ENCODE measurements at places on chromosomes 1 and 21.

GRCh38 chr1:113109908-113110554 lies 37.0 kb downstream of the LRIG2 start:
- no peak for DNase-seq

GRCh38 chr1:163036671-163037070 lies 32.5 kb upstream of the RGS4 start:
- DNase-seq: no peak

- no peak for DNase-seq
Measured at GRCh38 chr1:23568608-23569383, 9.5 kb upstream of the ID3 start.

GRCh38 chr1:47720111-47720510 lies 277.1 kb downstream of the TRABD2B start:
- no peak for DNase-seq

DNA sequence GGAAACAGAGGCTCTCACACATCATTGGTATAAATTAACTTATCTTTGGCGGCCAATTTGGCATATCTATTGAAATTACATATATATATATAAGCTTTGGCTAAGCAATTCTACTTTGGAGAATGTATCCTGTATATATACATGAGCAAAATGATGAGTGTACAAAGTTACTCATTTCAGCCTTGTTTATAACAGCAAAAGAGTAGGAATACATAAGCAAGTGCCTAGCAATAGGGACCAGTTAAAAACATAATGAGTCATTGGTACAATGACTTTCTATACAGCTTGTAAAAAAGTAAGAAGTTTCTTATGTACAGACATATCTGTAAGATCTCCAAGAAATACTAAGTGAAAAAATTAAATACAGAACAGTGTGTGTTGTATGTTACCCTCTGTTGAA lies 190.8 kb downstream of the LTN1 start:
- DNase-seq: no peak

DNA sequence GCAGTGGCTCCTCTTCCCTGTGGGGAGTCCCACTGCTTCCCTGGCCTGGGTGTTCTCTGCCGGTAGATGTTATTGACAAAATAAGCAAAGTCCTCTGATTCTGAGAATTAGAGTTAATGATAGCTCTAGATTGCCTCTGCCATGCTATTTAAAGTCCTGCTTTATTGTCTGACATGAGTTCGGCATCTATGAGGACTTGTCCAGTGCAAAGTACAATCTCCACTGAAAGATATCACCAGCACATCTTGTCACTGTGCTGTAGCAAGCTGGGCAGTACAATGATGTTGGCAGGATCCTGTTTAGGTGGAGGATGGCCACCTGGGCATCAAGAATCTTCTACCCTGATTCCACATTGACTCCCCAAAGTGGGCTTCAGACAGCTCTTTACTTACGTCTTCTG lies 54.0 kb upstream of the ATP5PO start:
- no peak for DNase-seq

DNA sequence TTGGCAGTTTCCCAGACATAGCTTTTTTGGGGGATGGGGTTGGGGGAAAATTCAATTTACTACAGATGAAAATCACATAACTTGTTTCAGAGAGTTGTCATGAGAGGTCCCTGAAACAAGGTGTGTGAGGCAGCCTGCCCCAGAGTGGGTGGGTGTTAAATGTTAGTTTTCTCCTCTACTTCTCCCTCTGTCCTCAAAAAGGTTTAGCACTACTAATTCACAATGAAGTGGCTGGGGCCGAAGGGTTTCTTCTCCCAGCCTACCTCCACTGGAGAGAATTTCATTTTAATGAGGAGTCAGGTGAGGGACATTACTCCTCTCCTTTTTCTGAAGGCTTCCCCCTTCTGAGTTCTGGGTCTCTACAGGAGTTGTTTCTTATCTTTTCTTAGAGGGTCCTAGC lies 103.3 kb downstream of the C1orf94 start:
- DNase-seq: no peak

- no peak for DNase-seq
Measured at GRCh38 chr1:85583611-85584263, 3.2 kb downstream of the CCN1 start.

GRCh38 chr1:22131875-22132486 lies 10.9 kb downstream of the WNT4 start:
- peak; percentile 73 for DNase-seq

DNA sequence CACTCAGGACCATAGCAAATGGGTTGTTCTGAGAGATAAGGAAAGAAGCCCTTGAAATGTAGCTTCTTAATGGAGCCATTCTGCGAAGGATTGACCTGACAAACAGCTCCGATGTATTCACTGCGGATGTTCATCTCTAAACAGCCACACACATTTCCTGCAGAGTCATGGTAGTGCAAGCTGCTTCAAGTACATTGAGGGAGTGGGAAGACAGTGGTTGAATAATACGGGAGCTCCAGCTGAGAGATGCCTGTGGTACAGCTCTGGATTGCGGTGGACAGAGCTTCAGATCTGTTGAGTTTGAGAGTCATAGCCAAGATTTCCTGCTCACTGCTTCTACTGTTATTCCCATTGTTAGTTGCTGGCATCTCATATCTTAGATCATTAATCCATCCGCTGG lies 86.6 kb downstream of the ZBTB18 start:
- no peak for DNase-seq

DNA sequence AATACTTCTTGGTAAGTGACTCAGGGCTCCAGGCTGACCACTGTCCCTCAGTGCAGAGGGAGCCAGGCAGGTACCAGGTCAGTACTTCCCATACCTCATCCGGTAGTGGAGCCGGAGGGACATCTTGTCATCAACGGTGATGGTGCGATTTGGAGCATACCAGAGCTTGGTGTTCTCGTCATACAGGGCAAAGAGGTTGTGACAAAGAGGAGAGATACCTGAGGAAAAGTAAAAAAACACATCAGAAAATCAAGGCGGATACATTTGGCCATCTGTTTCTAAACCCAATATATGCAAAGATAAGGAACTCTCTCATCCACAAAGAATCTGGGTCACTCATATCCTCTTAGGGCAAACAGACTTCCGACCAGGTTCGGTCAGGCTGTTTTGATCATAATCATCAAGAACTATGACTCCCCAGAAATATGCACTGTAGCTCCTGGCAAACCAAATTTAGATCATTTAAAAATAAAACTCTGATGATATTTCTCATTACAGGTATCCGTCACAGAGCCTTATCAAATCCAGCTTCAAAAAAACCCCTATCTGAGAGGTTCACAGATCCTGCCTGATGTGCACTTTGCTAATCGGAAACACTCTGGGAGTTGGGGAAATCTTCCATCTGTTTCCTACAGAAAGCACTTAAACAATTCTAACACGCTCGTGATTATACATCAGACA lies 87.3 kb downstream of the JAK1 start:
- no peak for DNase-seq

DNA sequence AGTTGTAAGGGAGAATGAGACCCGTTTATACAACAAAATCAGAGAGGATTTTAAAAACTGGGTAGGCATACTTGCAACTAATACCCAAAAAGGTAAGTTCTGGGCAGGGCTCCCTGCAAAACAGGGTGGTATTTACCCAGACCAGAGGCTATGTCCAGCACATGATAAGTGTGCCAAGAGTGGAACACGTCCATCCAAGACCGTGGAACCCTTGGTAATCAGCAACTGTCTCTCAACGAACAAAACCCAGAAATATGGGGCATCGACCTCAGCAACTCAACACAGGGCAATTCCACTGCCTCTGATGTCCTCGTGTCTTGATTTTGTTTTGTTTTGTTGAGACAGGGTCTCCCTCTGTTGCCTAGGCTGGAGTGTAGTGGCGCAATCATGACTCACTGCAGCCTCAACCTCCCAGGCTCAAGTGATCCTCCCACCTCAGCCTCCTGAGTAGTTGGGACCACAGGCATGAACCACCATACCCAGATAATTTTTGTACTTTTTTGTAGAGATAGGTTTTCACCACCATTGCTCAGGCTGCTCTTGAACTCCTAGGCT lies 26.7 kb upstream of the MX1 start:
- DNase-seq: no peak

DNA sequence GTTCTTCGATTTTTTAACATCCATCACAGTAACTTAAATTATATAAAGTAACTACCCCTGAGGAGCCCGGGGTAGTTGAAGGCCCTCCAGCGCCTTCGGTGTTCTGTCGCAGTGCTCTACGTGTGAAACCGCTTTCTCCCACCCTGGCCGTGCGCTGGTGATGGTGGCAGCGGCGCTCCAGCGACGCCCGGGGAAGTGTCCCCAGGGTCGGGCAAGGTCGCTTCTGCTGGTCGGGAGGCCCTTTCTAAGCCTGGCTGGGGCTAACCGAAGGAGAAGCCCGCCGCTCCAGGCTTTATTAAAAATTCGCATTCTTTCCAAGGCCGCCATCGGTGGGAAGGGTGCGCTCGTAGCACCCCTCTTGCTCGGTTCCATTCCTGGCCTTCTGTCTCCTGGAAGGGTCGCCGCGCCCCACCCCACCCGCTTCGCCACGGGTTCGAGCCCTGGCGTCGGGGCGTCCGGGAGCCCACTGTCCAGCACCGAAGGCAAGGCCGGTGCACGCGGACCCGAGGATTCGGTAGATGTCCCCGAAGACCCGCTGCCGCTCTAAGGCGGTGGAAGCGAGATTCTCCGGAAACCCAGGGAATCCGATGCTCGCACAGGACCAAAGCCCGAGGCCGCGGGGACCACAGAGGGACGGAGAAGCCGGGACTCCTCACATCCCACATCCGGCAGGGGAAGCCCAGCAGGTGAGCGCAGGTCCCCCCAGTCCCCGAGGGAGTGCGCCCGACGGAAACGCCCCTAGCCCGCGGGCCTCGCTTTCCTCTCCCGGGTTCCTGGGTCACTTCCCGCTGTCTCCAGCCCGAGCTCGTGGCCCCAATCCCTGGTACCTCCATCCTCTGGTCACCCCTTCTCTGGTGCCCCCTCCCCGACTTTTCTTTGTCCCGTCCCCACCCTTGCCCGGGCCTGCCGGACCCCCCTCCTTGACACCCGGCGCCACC lies 685 bp upstream of the RIPPLY3 start:
- no peak for DNase-seq

GRCh38 chr21:16418226-16418625 lies 688.4 kb downstream of the USP25 start:
- no peak for DNase-seq

DNA sequence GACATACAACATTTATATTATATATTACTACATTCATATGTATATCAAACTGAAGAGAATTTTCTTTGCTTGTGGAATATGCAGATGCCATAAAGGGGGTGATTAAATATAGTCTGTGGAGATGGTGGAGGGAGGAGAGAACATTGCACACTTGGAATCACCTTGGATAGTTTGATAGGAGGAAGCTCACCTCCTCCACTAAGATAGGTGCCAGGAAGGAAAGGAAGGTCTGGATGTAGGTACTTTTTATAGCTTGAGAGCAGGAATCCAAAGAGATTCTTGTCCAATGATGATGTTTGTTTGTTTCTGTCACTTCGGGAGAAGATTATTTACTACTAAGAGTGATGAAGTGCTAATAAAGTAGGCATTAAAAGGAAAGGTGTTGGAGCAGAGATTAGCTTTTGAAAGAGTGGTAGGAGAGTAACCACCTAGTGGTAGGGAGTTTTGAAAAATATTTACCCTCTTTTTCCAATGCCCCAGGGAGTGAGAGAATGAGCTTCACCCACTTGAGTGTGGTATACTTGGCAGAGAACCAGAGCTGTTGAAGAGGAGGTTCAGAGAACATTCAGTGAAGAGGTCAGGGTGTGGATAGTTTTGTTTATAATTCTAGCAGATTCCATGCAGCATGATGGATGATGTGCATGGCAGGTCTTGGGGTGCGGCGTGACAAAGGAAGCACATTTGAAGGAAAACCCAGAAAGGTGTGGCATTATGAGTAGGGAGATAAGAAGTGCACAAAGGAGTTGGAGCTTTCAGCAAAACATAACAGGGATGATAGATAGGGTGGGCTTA lies 145.0 kb downstream of the PATJ start:
- no peak for DNase-seq

DNA sequence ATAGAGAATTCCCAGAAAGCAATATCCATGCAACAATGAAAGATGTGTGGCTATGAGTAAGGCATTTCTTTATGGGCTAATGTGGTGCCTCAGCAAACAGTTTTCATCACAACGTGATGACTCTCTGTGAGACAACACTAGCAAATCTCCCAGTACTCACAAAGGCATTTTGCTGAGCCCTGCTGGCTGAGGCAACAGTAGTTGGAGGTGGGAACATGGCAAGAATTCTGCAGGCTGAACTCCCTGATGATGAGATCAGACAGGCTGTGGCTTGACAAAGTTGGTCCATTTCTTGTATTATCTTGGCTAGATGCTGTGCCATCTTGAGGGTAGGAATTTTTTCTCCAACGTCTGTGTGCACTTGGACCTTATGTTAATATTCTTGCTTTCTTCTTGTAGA lies 24.6 kb downstream of the PROX1 start:
- DNase-seq: no peak

DNA sequence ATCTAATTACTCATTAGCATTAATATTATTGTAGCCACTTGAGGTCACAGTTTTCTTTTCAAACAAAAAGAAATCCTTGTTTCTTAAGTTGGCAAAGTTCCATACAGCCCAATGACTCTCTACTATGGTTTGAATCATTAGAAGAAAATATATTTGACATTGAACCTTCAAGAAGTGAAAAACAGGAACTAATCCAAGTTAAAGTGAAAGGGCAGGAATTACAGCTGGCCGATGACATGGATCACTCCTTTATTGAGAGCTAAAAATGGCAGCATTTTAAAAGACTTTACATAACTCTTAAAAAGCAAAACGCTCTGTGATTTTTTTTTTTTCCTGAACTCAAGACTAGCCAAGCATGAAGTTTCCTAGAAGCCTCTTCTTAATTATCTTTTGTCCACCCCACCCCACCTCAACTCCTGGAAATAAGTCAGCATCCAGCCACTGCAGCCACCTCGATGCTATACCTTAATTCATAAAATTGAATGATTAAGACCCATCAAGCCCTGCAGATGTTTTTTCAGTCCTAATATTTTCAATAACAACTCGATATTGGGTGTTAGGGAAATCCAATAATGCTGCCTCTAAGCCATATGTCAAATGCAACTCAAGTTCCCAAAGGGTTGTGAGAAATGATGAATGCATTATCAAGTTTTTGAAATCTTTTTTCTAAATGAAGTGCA lies 323.1 kb downstream of the HHIPL2 start:
- DNase-seq: no peak

- no peak for DNase-seq
Measured at GRCh38 chr1:71357708-71358107, 276.9 kb upstream of the ZRANB2 start.

- no peak for DNase-seq
Measured at GRCh38 chr1:113870778-113871177, 734 bp downstream of the PTPN22 start.

DNA sequence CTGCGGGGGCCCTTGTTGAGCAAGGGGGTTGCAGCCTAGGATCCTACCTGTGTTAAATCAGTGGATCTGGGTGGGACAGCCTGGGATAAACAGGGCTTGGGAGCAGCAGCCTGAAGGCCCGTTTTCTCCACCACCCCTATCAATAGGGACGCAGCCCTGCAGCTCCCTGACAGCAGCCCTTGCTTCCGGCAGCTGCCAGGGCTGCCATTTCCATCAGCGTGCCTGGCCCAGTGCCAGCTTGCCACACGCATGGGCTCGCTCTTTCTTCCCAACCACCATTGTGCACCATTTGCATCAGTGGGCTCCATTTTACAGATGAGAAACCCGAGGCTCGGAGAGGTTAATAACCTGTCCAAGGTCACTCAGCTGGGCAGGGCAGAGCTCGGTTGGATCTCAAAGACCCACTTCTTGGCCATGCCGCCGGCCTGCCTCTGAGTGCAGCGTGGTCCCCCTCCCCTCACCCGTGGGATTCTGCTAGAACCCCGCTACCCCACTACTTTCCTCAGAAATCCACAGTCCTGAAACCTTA lies 3.8 kb downstream of the WNT4 start:
- DNase-seq: no peak
